ENCODE measurements at places on chromosomes 3 and 15. TPM values are rescaled to one million over a fixed set of nuclear protein-coding genes. Genes with fewer than 3 reads are reported as not detected.

Gene TMCO5A
- not detected for total RNA-seq

GRCh38 chr15:59236394-59236793, 29.8 kb downstream of the LDHAL6B start:
- DNase-seq, result no peak

GRCh38 chr3:167203062-167203461, 177.0 kb downstream of the ZBBX start:
- no peak for DNase-seq

Gene SLC22A14
- total RNA-seq, result 0.09 TPM

Gene SH2D7
- total RNA-seq, result not detected

Gene LIPC
- not detected for total RNA-seq

DNA sequence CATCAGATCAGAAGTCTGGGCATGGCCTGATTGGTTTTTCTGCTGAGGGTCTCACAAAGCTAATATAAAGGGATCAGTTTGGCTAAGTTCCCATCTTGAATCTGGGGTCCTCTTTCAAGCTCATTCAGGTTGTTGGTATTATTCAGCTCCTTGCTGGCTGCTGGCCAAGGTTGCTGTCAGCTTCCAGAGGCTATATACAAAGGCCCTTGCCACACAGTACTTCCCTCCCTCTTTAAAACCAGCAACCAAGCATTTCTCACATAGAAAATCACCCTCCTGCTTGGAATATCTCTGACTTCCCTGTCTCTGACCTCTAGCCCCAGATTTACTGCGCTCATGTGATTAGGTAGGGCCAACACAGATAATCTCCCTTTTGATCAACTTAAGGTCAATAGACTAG, 442.9 kb downstream of the ERC2 start:
- no peak for DNase-seq

DNA sequence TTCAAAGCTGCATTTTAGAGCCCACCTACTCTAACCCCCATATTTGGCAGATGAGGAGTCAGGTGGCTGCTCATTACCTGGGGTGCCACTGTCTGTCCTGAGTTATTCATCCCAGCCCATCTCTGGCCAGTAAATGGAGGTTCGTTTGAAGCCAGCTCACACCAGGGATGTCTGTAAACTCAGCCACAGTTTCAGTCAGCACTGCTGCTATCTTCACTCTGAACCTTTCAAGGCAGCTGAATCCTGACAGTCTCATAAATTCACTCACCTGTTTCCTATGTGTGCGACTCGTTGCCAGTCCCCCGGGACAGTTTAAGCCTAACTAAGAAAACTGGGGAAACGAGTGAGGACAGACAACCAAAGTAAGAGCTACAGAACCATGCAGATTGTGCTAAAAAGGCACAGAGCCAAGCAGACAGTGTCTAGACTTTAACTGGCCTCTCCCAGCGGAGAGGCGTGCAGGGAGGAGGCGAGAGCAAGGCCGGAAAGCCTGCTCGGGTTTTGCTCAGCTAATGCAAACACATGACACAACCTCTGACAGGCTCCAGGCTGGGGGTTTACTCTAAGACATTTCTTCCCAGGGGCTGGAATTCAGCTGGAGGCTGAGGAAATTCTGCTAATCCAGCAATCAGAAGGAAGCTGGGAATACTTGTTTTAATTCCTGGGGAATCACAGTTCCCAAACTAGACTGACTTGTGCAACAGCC, 12.0 kb downstream of the FSTL1 start:
- peak; percentile 55 for DNase-seq

DNA sequence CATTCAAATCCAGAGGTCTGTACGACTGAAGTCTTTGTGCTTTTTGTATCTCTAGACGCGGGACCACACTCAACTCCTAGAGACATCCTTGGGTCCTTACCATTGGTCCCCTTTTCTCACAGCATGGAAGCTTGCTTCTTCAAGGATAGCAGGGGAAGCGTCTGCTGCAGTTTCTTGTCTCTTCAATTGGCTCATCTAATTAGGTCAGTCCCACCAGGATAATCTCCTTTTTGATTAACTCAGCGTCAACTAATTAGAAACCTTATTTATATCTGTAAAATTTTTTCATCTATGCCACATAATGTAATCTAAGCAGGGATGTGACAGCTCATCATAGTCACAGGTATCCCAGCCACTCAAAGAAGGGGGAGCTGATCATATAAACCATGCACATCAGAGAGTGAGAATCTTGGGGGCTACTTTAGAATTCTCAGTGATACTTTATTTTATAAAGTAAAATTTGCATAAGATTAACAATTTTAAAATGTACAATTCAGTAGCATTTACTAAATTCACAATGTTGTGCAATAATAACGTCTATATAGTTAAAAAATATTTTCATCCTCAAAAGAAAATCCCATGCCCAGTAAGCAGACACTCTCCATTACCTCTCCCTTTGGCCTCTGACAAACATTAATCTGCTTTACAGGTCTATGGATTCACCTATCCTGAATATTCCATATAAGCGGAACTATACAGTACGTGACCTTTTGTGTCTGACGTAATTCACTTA, 47.5 kb upstream of the ZNF385D start:
- DNase-seq, result no peak

DNA sequence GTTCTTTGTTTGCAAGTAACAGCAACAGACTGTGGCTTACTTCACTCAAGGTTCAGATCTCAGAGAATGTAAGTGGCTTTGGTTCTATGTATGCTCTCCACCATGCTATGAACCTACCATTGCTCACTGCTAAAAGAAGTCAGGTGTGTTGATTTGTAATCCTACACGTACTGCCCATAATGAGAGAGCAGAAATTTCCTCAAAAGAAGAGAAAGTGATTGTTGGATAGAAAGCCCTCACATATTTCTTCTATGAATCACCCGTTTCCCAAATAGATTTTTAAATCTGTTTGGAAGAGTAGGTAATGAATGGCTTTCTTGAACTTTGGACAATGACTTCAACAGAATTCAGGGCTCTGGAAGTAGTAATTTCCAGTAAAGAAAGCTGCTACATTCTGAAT, 565.4 kb downstream of the ROBO2 start:
- no peak for DNase-seq

GRCh38 chr15:85312929-85313331, 67.5 kb upstream of the AKAP13 start:
- DNase-seq, result peak; percentile 13

DNA sequence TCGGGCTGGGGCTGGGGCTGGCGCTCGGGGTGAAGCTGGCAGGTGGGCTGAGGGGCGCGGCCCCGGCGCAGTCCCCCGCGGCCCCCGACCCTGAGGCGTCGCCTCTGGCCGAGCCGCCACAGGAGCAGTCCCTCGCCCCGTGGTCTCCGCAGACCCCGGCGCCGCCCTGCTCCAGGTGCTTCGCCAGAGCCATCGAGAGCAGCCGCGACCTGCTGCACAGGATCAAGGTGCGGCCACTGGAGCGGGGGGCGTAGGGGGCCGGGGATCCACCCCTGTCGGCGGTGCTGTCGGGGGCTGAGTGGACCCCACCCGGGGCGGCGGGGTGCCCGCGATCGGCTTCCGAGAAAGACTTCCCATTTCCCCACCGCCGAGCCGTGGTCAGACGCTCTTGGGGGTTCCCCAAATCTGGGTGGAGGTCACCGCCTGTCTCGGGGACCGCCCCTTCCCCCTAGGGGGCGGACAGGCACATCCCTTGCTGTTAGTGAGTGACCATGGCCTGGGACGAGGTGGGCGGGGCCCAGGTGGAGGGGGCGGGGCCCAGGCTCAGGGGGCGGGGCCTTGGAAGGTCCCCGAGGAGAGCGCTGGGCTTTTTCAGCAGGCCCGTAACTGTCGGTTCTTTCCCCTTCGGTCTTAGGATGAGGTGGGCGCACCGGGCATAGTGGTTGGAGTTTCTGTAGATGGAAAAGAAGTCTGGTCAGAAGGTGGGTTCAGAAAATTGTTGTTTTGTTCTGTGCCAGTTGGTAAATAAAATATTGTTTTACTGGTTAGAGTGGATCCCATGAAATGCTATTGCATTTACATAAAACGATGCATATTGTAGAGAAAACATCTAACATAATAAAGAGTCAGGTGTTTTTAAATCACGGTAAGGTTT, 578 bp downstream of the LACTB start:
- DNase-seq, result peak; percentile 61

DNA sequence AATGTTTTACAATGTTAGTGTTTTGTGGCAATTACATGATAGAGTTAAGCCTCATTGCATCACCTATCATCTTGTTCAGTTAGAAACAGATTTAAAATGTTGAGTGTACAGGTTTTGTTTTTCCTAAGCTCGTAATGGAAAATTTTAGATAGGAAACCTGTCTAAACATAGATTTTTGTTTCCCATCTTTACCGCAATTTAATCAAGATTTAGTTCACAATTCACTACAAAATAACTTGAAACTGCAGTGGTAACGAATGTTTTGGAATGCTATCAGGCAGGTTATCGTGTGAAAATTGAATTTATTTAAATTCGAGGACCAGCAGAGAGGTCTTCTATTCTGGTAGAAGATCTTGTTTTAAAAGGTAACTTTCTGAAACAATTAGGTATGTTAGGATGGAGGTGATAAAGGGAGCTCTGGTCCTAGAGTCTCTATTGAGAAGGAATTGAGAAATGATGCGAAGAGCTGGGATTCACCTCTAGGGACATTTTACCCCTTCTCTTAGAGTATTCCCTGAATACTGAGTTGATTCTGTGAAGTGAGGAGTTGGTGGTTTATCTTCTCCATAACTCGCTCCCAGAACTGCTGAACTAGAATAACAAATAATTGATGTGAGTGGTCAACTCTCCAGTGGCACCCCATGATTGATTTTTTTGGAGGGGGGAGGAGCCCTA, 1.4 kb downstream of the DOCK3 start:
- no peak for DNase-seq

DNA sequence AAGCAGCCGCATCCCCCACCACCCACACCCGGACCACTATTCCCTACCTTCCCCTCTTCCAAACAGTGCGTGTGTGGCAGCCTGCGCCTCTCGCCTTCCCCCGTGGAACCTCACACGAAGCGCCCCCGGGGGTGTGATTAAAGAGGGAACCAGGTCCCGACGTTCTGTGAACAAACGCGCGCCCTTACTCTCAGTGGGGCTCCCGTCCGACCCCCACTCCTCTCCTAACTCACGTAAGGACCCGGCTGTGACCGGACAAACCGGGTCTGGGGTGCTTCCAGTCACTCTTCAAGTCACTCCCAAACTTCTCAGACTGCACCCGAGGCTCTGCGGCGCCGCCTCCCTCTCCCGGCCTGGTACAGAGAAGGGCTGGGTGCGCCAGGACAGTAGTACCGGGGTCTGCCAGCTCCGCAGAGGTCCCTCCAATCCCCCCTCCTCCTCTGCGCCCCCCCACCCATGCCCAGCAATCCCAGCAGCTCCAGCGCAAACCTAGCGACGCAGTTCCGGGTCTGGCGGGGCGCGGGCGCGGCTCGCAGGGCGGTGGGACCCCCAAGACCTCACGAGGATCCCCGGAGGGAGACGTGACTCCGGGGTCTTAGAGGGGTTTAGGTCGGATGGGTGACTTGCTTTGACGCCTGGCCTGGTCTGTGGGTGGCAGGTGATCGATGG, 574 bp downstream of the DUOXA1 start:
- no peak for DNase-seq

Gene ST8SIA2
- total RNA-seq, result not detected

DNA sequence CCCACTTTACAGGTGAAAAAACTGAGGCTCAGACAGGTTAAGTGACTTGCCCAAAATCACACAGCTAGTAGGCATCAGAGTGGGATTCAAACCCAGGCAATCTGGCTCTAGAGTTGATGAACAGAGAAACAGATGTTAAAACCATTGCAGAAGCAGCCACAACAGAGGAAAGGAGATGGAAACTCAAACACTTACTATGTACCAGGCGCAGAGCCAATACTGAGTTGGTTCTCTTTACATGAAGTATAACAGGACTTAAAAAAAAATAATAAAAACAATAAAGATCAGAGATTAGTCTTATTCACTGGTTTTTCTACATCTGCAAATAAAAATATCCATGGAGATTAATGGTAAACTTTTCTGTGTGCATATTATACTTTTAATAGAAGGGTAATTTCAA, 84.9 kb upstream of the SPATA12 start:
- no peak for DNase-seq

DNA sequence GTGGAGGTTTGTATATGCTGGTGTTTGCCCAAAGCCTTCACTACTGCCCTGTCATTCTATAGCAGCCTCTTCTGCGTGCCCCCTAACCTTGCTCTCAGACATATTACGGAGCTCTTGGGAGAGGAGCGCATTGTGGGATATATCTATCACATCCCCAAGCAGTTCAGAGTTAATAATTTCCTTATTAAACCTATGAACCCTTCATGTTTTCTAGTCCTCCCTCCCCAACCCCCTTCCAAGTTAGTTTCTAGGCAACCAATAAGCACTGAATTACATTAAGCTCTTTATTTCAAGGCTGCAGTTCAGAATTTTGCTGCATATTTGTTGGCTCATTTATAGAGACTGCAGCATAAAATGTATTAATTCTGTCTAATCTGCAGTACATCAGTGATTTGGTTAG, 57.3 kb upstream of the GRM7 start:
- DNase-seq, result no peak

Gene PLA2G4E
- not detected for total RNA-seq

- no peak for DNase-seq
Observed at GRCh38 chr15:94040541-94041248, 190.7 kb upstream of the MCTP2 start.

Gene OR4F15
- total RNA-seq, result 0.12 TPM

Gene PGBD4
- total RNA-seq, result 1.6 TPM

Gene PPP1R14D
- not detected for total RNA-seq

DNA sequence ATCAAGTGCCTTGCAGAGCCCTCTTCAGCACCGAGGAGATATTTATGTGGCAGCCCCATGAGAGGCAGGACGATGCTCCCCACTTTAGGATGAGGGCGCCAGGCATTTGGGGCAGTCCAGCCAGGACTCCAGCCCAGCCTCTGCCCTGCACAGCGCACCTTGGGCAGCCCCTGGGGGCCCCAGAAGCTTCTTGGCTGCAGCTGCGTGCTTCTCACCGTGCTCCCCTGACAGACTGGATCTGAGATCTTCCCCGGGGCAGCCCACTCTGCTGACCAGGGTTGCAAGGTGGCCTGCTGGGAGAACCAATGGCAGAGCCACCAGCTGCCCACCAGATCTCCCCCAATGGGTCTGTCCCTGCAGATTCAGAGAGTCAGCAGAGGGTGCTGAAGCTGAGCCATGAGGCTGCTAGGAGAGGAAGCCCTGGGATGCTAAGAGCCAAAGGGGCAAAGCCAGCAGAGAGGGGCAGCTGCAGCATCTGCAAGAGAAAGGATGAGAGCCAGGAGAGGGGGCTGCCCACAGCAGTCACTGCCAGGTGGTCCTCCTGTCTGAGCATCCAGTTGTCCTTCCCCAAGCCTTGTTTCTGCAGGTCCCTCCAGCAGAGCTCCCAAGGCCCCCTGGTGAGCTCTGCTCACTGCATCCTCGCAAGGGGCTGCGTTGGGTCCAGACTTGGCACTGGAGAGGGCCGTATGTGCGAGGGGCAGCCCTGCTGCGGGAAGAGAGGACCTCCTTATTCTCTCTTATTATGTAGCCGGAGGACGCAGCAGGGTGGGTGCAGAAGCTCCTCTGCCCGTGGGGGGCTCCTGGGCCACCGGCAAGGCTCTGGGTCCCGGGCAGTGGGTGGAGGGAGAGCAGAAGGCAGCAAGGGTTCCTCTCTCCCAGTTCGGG, 14.7 kb upstream of the KLF13 start:
- no peak for DNase-seq

Gene ARPP21
- not detected for total RNA-seq

Gene STRIT1
- not detected for total RNA-seq

Gene NR1I2
- not detected for total RNA-seq

- DNase-seq, result no peak
Observed at GRCh38 chr3:30894521-30895251, at the start of gene GADL1. Gene GADL1, minus strand, starts transcription at chr3:30894661. Its CDS starts 47 bp downstream, at chr3:30894614.

Gene CORO2B
- total RNA-seq, result 11.8 TPM
